ENCODE measurements at places on chromosomes 1 and 21. TPM values are rescaled to one million over a fixed set of nuclear protein-coding genes. Genes with fewer than 3 reads are reported as not detected.

DNA sequence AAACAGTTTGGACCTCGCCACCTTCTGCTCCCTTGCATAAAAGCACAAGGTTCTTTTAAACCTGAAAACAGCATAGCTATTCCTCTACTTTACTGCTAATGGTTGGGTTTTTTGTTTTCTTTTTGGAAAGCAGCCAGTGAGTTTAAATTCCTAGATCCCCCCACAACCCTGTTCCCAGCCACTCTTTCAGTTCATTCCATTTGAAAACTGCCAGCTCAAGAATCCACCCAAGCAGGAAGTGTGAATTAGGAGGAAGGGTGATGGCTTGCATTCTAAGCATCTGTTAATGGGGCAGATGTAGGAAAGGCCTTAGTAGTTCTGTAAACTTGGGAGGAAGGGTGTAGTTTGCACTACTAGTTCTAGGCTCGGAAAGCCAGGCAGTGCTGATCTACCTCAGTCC is 172.9 kb upstream of the HOOK1 start:
- no peaks in the 10 kb centered on the region for H3K27me3 ChIP-seq
- DNase-seq, result no peak
- no peaks in the 10 kb centered on the region for H3K36me3 ChIP-seq
- no peak overlapping the region for H3K27ac ChIP-seq
- peaks cover 10% of the 10 kb centered on the region for H3K4me1 ChIP-seq

MECR gene
- 17.2 TPM for total RNA-seq

DNA sequence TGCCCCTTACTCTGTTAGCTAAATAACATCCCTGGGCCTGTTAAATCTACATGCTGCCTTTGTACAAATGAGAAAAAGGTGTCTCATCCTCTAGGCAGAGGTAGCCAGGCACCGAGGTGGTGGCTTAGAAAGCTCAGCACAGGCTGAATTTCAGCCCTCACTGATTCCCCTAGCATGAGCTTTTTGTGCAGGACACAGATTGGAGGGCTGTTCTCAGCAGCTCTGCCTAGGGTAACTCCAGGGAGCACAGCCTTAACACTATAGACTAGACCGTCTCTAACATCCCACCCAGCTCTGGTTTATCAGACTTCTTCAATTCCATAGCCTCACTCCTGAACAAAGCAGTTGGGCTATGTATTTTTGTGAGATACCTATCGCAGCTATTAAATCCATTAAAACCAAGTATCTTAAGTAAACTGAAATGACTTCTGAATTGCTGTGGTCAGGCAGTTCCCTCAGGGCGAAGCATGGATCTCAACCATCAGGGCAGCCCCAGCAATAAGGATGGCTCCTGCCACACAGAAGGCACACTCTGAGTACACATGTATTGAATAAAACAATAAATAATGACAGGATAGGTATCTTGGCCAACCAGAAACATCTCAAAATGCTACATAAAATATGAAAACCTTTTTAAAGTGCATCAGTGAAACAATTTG is 14.8 kb downstream of the S100A6 start:
- no peak overlapping the region for H3K4me3 ChIP-seq
- H3K27ac ChIP-seq, result no peak overlapping the region
- no peaks in the 10 kb centered on the region for H3K36me3 ChIP-seq
- DNase-seq, result no peak
- peaks cover 11% of the 10 kb centered on the region for H3K4me1 ChIP-seq

SELL gene
- 2.2 TPM for total RNA-seq

TTLL7 gene
- 15.1 TPM for total RNA-seq

ICOSLG gene
- total RNA-seq, result 2.5 TPM

GRCh38 chr1:201400212-201400851 is 1.2 kb upstream of the LAD1 start:
- H3K4me1 ChIP-seq, result peaks cover 21% of the 10 kb centered on the region
- peak overlapping the region; percentile 77 for H3K4me3 ChIP-seq
- H3K27ac ChIP-seq, result peak overlapping the region; percentile 95

PTPRF gene
- total RNA-seq, result 116 TPM

DNA sequence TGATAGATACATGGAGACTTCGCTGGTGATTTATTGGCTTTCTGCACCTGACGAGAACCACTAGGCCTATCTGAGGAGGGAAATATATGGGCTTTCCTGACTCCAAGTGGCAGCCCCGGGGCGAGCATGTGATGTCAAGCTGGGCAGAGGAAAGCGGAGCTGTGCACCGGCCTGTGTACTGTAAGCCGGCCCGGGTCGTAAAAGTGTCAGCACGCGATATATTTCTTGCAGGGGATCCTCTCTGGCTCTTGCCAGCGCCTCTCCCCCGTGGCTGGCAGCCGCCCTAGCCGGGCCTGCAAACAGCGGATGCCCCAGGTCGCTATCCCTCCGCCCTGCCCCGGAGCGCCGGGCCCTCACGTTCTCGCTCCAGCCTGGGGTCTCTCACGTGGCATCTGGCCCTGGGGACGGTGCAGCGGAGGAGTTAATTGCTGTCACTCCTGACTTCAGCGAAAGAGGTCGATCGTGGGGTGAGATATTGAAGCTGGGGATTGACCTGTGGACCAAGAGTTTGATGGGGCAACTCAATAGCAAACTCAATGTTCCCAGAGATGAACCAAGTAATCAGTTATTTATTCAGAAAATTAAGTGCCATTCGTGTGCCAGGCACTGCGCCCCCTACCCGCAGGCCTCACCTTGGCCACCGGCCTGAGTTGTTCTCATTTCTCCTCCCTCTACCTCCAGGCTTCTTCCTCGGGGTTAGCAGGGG is 41.0 kb upstream of the HAO2 start:
- no peak for DNase-seq
- H3K27me3 ChIP-seq, result no peaks in the 10 kb centered on the region
- no peak overlapping the region for H3K27ac ChIP-seq

CFHR5 gene
- total RNA-seq, result not detected

DNA sequence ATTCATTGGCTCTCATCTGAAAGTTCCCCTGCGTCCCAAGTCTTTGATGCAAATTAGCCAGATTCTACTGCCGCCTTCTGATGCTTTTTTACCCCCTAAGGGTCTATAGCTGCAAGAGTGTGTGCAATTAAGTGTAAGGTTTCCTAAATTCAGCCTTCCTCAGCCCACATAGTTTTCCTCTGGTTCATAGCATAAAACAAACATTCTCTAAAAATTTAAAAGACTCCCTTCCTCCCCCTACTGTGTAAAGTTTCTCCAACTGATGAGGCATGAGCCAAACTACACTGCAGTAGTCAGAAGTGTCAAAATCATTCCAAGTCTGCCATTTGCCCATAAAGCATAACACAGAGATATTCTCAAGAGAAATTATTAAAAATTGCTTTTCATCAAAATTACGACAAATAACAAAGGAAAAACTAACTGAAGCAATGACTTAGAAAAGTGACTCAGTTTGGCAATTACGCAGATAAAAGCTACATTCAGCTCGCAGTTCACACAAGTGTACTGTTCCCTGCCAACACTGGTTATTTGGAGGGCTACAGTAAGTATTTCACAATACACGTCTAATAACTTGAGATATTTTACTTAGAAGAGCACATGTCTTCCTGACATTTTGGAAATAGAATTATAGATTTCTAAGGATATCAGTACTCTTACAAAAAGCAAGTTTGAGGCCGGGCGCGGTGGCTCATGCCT is 15.4 kb downstream of the KCNH1 start:
- no peak for DNase-seq
- H3K27me3 ChIP-seq, result no peaks in the 10 kb centered on the region
- H3K36me3 ChIP-seq, result no peaks in the 10 kb centered on the region
- no peak overlapping the region for H3K4me3 ChIP-seq
- H3K4me1 ChIP-seq, result no peaks in the 10 kb centered on the region
- H3K27ac ChIP-seq, result no peak overlapping the region

- H3K27me3 ChIP-seq, result no peaks in the 10 kb centered on the region
- H3K4me3 ChIP-seq, result no peak overlapping the region
- H3K4me1 ChIP-seq, result no peaks in the 10 kb centered on the region
- no peak overlapping the region for H3K27ac ChIP-seq
Measured at GRCh38 chr1:41924911-41925310, 6.2 kb upstream of the HIVEP3 start.

STYXL2 gene
- total RNA-seq, result under 0.01 TPM

- no peaks in the 10 kb centered on the region for H3K27me3 ChIP-seq
- no peak for DNase-seq
- H3K4me3 ChIP-seq, result no peak overlapping the region
- no peak overlapping the region for H3K27ac ChIP-seq
- no peaks in the 10 kb centered on the region for H3K36me3 ChIP-seq
Measured at GRCh38 chr1:7729761-7730160, 41.3 kb upstream of the VAMP3 start.

GRCh38 chr1:17553975-17554700 is 14.6 kb downstream of the ARHGEF10L start:
- H3K4me3 ChIP-seq, result no peak overlapping the region
- peak overlapping the region; percentile 87 for H3K27ac ChIP-seq
- H3K4me1 ChIP-seq, result peaks cover 54% of the 10 kb centered on the region
- no peaks in the 10 kb centered on the region for H3K27me3 ChIP-seq
- peaks cover 10% of the 10 kb centered on the region for H3K36me3 ChIP-seq
- no peak for DNase-seq

S1PR1 gene
- total RNA-seq, result 4.7 TPM

KDF1 gene
- total RNA-seq, result 18.5 TPM

RBP7 gene
- total RNA-seq, result 22.3 TPM

KCNN3 gene
- 0.82 TPM for total RNA-seq

GRCh38 chr1:48917901-48918603 is 141.4 kb upstream of the BEND5 start:
- H3K27ac ChIP-seq, result no peak overlapping the region
- H3K4me3 ChIP-seq, result no peak overlapping the region
- DNase-seq, result no peak

- peak overlapping the region; percentile 32 for H3K4me3 ChIP-seq
- H3K4me1 ChIP-seq, result peaks cover 20% of the 10 kb centered on the region
- H3K36me3 ChIP-seq, result no peaks in the 10 kb centered on the region
Measured at GRCh38 chr1:145891143-145891542, 5.5 kb upstream of the ANKRD35 start.

GRCh38 chr1:114735479-114735878 is 18.9 kb upstream of the NRAS start:
- no peak overlapping the region for H3K27ac ChIP-seq
- no peaks in the 10 kb centered on the region for H3K4me1 ChIP-seq
- no peaks in the 10 kb centered on the region for H3K27me3 ChIP-seq
- no peak overlapping the region for H3K4me3 ChIP-seq

GRCh38 chr1:14759843-14760242 is 161.4 kb downstream of the KAZN start:
- no peak for DNase-seq
- no peak overlapping the region for H3K4me3 ChIP-seq
- H3K36me3 ChIP-seq, result no peaks in the 10 kb centered on the region
- no peaks in the 10 kb centered on the region for H3K27me3 ChIP-seq
- H3K27ac ChIP-seq, result peak overlapping the region; percentile 34
- H3K4me1 ChIP-seq, result peaks cover 20% of the 10 kb centered on the region

All from esophagus squamous epithelium (tissue), 5 donors.